ENCODE measurements at places on chromosomes 16 and 17. TPM values are rescaled to one million over a fixed set of nuclear protein-coding genes. Genes with fewer than 3 reads are reported as not detected.
A peak's percentile ranks its signal among the peaks of the same experiment; 100 is the strongest.

Gene PERCC1
- total RNA-seq = 0.40 TPM

Gene SLC22A31
- not detected for total RNA-seq

Gene MT3
- 24.3 TPM for total RNA-seq

DNA sequence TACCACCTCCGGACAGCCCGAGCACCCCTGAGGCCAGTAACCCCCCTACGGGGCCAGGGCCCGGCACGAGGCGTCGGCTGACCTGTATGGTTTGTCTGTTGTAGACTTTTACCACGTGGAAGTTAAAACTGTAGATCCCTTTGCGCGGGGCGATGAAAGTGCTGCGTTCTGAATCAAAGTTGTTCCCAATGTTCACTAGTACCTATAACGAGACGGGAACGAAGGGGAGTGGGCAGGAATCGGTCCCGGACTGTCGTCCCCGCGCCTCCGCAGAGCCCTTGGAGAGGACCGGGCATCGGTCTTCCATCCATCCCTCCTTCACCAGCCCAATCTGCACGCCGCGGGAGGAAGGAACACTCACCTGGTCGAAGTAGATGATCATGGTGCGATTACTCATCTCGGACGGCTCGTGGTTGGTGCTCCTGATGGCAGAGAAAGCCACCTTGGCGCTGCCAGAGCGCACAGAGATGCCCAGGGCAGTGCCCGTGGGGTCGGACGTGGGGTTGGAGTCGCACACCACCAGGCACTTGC is 732 bp downstream of the CBLN1 start:
- H3K27ac ChIP-seq = no peak overlapping the region
- no peaks in the 10 kb centered on the region for H3K36me3 ChIP-seq
- H3K27me3 ChIP-seq = peaks cover 87% of the 10 kb centered on the region
- no peak for DNase-seq
- H3K4me1 ChIP-seq = peaks cover 5% of the 10 kb centered on the region

DNA sequence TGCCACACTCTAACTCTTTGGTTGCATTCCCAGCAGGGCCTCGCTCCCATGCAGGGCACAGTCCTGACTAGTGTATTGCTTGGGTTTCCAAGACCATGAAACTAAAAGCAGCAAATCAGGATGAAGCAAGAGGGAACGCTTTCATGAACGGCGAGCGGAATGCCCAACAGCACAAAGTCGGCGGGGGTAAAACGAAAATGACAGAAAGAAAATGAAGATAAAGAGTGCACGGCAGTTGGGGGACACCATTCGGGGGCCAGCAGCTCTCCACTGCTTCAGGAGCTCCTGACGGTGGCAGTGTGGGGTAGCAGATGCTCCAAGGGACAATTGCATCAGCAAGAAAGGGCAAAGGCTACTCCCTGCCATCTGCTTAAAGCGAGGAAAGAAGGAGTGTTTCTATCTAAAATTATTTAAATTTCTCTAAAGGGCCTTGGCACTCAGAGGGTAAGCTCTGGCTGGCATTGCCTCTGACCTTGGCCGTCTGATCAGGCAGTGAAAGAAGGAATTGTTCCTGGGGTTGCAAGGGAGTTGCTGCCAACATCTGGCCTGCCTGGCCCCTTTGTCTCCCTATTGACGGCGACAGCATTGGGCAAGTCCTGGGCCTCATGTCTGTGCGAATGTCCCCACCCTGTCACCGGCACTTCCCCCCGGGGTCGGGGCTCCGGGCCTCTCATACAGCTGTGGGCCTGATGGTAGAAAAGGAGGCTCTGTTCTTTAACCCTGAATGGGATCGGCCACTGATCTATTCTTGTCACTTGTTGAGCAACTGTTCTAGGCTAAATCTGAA is 138.2 kb downstream of the CMIP start:
- no peak overlapping the region for H3K4me3 ChIP-seq
- no peak for DNase-seq
- H3K27me3 ChIP-seq = no peaks in the 10 kb centered on the region
- H3K36me3 ChIP-seq = peaks cover 1% of the 10 kb centered on the region

DNA sequence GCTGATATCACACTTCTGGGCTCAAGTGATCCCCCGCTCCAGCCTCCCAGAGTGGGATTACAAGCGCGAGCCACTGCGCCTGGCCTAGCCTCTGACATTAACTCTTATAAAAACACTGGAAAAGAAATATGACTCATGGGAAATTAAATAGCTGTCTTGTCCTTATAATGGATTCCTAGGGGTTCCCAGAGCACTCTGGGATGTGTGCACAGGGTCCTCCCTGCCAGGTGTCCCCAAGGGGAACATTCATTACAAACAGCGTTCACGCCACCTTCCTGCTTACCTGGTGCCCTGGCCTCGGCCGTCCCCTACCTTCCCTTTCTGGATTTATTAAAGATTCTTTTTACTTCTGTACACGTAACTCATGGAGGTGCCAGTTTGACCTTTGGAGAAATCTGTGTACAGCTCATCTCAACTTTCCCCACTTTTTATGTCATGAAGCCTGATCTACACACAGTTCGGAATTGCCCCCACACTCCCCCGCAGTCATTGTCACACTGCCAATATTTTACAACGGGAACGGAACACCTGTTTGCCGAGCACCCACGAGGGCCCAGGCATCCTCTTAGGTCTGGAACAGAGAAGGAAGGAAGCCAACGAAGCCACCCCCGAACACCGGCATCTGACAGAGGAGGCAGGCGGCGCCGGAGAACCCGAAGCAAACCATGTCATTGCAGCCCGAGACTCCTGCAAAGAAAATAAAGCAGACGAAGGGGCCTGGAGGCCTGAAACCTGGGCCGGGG is 39.7 kb upstream of the MEAK7 start:
- peaks cover 38% of the 10 kb centered on the region for H3K4me1 ChIP-seq
- H3K27me3 ChIP-seq = no peaks in the 10 kb centered on the region
- H3K27ac ChIP-seq = peak overlapping the region; percentile 79
- peaks cover 28% of the 10 kb centered on the region for H3K36me3 ChIP-seq

DNA sequence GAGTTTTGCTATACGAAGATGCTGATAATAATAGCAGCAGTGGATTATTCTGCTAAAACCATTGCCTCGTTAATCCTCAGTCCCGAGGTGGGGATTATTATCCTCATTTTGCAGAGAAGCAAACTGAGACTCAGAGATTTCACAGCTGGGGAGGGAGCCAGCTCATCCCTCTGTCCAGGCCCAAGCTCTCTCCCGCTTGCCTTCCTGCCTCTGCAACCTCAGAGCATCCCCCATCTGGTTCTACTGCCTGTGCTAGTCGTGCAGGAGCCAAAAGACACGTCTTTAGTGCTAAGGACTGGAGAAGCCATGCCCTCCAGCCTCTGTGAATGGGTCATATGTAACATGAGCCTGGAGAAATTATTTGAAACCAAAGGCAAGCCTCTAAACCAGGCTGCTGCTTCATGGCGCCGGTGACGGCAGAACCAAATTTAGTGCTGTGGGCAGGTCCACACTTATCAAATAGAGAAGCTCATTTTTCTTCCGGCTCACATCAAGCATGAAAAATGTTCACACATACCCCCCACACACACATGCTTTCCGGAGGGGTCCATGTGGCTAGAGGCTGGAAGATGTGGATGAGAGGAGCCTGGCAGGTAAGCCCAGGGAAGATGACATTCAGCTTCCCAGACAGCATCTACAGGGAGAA is 13.5 kb downstream of the MAPT start:
- DNase-seq = no peak
- H3K36me3 ChIP-seq = no peaks in the 10 kb centered on the region
- H3K27ac ChIP-seq = no peak overlapping the region
- H3K4me1 ChIP-seq = peaks cover 20% of the 10 kb centered on the region
